ENCODE measurements at places on chromosomes 16 and 17. TPM values are rescaled to one million over a fixed set of nuclear protein-coding genes. Genes with fewer than 3 reads are reported as not detected.

DNA sequence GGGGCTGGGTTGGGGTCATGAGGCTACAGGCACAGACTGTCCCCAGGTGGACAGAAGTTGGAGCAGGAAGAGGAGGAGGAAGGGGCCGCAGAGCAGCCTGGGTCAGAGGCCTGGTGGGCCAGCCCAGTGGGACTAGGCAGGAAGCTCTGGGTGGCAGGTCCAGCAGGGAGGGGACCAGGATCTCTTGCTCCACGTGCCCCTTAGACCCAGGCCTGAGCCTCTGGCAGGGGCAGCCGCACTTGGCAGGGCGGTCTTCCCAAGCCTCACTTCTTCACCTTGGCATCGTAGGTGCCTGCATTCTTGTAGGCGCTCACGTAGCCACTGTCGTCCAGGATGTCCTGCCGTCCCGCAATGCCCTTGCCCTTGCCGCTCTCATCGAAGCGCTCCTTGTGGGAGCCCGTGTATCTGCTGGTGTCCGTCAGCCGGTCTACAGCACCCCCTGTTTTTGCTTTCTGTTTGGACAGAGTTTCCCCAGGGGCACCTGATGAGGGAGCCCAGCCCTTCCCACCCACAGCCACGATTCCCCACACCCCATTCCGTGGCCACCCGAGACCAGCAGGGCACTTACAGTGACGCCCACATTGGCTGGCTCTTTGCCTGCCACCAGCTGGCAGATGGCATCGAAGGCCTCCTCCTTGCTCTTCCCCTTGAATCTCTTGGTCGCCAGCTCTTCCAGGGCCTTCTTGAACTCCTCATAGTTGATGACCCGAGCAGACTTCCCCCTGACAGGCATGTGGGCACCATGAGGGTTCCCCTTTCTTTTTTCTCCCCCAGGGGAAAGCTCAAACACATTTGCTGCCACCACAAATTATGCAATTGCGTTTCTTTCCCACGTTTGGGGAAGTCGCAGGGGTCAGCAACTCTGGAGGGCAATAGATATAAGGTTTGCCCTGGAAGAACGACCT lies 3.1 kb downstream of the TPPP3 start:
- ATAC-seq, result no peak

GRCh38 chr17:42924891-42925290 lies 24.3 kb downstream of the G6PC1 start:
- ATAC-seq, result no peak

Gene EXOC3L1
- 0.29 TPM for total RNA-seq

Gene CCL17
- not detected for total RNA-seq

Gene TNFRSF17
- total RNA-seq, result not detected

Gene CLEC19A
- 0.11 TPM for total RNA-seq

All from motor neuron (in vitro differentiated cells).